ENCODE measurements at places on chromosomes 11 and 22.

GRCh38 chr11:114368918-114369680 is 31.2 kb downstream of the C11orf71 start:
- no peak for DNase-seq

- DNase-seq = no peak
These were observed 129.5 kb downstream of the MICAL2 start for GRCh38 chr11:12239804-12240371.

- DNase-seq = no peak
These were observed 163.2 kb downstream of the FAT3 start for GRCh38 chr11:92387859-92388258.

DNA sequence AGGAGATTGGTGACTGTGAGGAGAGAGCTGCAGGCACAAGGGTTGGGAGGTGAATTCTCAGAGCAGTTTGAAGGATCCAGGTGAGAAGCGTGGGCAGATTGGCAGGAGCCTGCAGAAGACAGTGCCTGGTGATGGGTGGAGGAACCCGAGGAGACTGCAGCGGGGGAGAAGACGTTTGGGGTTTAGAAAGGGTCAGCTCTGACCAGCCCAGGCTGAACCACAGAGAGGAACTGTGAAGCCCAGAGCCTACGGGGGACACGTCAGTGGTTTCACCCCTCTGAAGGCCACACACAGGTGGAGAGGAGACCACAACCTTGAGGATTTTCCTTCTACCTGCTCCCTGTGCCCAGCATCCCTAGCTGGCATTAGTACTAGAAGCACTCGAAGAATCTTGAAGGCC is 154.8 kb upstream of the TBCEL start:
- no peak for DNase-seq

- peak; percentile 67 for DNase-seq
These were observed 124.0 kb downstream of the ME3 start for GRCh38 chr11:86548271-86548917.

DNA sequence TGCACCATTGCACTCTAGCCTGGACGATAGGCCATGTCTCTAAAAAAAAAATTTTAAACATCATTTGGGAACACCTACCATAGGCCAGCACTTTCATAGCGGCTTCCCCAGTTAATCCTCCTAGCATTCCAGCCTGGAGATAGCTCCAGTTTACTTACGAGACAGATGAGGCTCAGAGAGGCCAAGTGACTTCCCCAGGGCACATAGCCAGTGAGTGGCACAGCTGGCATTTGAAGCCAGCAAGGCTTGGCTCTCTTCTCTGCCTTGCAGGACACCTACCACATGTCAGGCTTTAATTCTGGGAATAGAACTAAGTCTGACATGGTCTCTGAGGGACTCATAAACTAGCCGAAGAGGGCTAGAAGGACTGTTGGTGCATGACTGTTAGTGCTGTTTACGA is 4.9 kb upstream of the TAGLN start:
- DNase-seq = no peak

GRCh38 chr11:44574610-44575287 is 9.3 kb downstream of the CD82 start:
- peak; percentile 98 for DNase-seq
